ENCODE measurements at places on chromosomes 11 and 22.
A peak's percentile ranks its signal among the peaks of the same experiment; 100 is the strongest.

GRCh38 chr11:34356913-34357700 is 703 bp downstream of the ABTB2 start:
- peak; percentile 13 for DNase-seq

DNA sequence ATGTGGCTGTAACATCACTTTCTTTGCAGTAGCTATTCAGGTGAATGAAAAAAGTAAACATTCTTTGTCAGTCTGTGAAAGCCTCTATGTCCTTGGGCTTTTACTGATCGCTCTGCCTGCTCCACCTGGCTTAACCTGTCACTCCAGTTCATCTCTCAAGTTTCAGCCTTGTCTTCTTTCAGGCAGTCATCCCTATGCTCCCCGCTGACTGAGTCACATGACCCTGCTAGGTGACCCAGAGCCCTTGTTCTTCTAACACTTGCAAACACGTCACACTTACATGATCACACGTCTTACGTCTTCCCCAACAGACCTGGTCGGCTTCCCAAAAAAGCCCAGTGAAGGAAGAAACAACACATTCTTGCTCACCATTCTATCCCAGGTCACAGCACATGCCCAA is 499.3 kb upstream of the TENM4 start:
- DNase-seq, result no peak

- no peak for DNase-seq
These were observed 33.0 kb upstream of the APOBEC3A start for GRCh38 chr22:38924347-38924952.

DNA sequence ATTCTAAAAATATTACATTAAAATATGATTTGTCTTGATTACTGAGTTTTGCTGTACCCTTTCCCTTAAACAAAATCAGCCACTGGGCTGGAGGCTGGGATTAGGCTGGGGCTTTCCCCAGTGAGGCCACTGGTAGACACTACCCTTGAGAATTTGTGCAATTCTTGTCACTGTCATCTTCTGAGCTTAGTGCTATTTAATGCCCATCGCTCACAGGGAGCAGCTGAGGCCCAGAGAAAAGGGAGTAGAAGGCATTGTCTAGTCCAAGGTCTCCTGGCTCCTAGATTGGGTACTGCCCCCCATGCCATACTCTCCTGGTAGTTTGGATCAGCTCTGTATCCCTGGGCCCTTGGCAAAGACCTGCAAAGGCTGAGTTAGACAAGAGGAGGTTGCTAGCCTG is 6.7 kb downstream of the CHRM1 start:
- no peak for DNase-seq

DNA sequence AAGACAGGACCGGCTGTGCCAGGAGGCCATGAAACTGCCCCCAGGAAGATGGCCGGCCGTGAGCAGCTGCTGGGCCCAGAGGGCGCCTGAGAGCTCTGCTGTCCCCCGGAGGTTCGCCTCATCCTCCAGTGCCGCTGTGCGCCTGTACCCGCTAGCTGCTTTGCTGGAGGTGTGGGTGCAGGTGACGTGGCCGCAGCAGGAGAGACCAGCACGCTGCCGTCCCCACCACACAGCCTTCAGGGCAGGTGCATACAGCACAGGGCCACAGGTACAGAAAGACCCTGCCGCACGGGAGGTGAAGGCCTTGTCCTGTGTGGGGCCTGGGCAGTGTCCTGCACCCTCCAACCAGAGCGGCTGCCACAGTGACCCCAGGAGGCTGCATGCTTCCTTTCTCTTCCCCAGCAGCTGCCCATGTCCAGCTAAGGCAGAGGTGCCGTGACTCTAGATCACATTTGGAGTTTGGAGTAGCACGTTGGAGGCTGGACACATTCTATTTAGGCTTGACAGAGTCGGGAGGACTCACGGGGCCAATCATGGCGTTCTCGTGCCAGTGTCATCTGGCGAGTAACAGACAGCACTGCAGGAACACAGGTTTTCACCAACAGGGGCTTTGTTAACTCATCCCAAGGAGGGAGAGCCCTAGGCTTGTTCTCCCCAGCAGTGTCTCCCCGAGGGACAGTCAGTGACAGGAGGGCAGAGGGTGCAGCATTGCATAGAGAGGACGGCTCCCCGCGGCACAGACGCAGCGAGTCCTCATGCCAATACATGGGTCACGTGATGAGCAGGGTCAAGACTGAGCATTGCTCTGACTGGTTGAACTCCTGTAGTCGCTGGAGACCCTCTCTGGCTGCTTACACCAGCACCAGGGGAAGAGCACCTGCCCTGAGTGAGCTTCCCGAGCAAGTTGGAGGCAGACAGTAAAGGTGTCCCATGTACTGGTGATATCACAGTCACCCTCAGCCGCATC is 18.7 kb upstream of the PANX2 start:
- no peak for DNase-seq

DNA sequence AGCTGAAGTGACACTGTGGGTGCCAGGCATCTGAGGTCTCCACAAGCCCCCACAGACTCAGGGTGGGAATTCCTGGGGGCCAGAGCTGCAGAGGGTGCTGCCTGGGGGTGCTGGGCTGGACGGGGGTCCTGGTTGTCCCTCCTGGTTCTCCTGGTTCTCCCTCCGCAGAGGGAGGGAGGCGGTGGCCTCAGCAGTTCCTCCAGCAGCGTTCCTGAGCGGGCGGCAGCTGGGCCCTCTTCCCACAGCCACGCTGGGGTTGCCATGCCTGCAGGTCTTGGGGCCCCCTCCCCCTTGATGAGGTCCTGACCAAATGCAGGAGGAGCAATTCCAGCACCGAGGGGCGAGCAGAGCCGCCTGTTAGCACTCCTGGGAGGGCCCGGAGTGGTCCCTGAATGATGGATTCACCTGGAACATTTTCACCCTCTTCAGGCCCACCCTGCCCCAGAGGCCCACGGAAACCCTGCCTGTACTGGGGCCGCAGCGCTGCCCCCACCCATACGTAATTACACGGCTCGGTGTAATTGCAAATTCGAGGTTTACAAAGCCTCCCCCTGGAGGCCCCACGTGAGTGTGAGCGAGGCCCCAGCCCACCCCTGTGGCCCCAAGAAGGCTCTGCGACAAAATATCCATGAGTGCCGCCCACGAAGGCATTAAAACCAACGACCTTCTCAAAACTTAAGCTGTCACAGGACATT is 635 bp downstream of the C11orf21 start:
- no peak for DNase-seq

DNA sequence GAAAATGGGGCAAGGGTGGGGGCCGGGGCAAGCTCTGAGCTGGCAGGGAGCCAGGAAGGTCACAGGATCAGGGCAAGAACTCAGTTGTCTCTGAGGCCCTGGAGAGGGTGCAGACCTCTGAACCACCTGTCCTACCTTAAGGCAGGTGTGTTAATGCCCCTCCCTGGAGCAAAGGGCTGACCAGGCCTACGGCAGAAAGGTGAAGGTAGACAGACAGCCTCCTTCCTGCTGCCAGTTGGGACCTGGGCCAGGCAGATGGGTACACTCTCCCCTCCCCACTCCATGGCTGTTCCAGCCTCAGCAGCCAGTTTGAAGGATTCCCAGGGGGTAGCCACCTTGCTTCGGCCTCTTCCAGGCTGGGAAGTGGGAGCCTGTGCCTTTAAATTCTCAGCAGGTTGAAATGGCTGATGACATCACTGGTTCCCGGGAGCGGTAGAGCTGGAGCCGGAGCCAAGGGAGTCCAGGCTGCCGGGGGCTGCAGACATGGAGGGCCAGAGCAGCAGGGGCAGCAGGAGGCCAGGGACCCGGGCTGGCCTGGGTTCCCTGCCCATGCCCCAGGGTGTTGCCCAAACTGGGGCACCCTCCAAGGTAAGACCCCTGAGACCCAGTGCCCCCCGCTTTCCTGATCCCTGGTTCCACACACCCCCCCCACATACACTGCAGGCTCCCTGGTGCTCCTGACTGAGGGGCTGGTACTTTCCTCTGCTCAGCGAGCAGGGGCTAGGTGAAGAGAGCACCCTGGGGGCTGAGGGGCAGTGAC is at the start of gene INPP5J:
TSS of gene INPP5J (plus strand) at position 435 of the 760 bp plus-strand sequence. CDS start at position 484, 49 bp downstream.
- DNase-seq, result no peak

GRCh38 chr22:16968218-16968595 is 39.8 kb downstream of the GAB4 start:
- DNase-seq, result no peak

DNA sequence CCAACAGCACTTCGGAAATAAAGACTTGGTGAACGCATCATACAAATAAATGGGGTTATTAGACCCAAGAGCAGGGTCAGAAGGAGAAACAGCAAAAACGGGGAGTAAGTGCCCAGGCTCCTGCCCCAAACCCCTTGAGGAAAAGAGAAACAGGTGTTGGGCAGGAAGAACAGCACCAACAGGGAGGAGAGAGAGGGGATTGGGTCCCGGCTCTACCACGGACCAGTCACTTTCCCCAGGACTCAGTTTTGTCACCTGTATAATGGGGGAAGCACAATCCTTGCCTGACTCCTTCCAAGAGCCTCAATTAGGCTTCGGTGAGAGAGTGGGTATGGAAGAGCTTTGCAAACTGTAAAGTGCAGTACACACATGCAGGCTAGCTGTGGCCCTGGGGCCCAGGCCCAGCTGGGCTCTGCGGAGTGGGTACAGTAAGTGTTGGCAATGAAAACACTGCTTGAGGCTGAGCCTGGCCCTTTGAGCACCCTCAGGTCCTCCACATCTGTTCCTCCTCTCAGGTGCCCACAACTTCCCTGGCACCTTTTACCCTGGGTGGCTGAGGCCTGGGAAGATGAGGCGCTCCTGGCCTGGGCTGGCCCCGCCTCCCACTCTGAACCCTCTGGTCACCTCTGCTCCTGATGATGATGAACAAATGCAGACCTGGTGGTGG is 8.9 kb downstream of the SLC29A2 start:
- no peak for DNase-seq

- no peak for DNase-seq
These were observed 575.5 kb downstream of the SOX6 start for GRCh38 chr11:15780837-15781236.

DNA sequence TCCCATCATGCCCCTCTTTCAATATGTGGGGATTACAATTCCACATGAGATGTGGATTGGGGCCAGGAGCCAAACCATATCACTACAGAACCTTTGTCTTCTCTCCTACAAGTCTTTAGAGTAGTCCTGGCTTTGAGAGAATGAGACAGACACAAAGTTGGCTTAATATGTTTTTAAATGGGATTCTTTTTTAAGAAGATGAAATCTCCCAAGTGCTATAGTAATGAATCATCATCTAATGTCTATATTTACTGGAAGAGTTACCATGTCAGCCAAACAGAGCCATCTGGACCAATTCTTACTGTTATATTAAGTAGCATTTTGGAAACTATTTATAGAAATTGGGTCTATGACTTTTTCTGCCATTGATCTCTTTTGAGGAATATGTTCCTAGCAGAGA is 38.1 kb upstream of the CARD18 start:
- DNase-seq, result no peak

DNA sequence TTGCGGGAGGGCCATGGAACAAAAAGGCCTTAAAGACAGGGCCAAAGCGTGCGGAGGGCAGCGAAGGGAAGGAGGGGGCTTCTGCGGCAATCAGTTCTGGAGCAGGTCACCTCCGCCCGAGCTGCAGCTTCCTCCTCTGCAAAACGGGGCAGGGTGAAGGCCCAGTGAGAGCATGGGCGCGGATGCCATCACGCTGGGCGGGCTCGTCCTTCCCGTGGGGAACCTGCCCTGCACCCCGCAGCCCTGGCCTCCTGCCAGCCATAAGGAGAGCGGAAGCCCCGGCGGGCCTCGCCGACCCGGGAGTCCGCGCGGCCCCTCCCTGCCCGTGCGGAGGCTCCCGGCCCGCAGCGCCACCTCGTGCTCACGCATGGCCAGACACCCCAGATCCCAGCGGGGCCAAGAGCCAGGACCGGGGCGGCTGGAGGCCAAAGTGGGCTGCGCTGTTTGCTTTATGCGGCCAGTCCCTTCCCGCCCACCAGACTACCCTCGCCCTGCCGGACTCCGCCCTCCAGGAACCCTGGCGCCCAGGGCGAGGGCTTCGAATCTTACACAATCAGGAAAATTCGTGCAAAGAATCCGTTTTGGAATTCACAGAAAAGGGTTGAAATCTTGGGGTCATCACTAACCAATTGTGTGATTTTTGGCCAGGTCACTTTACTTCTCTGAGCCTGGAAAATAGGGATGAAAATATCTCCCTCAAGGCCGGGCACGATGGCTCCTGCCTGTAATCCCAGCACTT is 16.1 kb downstream of the TSKU start:
- DNase-seq, result peak; percentile 58

GRCh38 chr11:47078751-47079521 is 97.7 kb downstream of the ARFGAP2 start:
- DNase-seq, result no peak

GRCh38 chr11:71272161-71272560 is 19.8 kb upstream of the SHANK2 start:
- DNase-seq, result no peak

- DNase-seq, result no peak
These were observed 24.5 kb downstream of the MCHR1 start for GRCh38 chr22:40703736-40704135.

DNA sequence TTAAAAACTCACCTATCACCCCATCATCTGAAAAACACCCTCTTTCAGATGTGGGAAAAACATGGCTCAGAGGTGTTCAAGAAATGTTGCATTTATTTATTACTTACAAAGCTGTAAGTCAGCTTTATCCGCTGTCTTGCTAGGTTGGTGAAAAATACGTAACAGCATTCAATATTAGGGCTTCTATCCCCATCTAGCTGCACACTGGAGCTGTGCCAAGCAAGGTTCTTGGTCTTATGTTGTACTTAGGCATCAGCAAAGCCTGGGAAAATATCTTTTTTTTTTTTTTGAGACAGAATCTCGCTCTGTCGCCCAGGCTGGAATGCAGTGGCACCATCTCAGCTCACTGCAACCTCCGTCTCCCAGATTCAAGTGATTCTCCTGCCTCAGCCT is 7.5 kb downstream of the SERPING1 start:
- no peak for DNase-seq

DNA sequence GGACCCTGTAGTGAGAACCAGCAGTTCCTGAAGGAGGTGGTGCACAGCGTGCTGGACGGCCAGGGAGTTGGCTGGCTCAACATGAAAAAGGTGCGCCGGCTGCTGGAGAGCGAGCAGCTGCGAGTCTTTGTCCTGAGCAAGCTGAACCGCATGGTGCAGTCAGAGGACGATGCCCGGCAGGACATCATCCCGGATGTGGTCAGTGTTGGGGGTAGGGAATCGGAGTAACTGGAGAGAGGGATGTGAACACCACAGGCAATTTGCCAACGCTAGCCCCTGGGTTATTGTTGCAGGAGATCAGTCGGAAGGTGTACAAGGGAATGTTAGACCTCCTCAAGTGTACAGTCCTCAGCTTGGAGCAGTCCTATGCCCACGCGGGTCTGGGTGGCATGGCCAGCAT is 19.9 kb downstream of the MADD start:
- no peak for DNase-seq

DNA sequence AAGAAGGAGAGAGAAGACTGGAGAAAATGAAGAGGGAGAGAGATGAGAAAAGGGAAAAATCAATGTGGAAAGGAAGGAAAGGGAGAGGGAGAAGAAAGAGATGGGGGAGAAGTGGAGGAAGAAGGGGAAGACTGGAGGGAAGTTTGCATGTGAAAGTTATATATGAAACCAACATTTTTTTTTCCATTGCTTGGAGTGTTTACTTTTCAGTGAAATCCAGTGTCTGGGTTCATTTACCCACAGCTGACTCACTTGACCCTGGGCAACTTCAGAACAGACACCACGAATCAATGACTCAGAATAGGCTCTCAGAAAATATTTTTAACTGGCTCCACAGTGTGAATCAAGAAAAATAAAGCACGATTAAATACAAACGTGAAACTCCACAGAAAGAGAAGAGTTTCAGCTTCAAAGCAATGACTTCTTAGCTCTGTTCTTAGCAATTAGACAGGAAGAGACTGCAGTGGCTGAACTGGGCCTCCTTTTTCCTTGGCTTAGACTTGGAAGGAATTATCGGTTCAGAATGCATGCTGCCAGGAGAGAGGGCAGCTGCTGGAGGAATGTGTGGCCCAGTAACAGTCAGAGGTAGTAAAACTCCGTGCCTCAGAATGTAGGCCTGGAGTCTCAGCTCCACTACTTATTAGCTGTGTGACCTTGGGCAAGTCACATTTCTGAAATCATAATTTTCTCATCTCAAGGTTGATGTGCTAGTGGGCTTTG is 237.5 kb downstream of the MIAT start:
- DNase-seq, result no peak
